ENCODE measurements at places on chromosomes 1 and 21.

DNA sequence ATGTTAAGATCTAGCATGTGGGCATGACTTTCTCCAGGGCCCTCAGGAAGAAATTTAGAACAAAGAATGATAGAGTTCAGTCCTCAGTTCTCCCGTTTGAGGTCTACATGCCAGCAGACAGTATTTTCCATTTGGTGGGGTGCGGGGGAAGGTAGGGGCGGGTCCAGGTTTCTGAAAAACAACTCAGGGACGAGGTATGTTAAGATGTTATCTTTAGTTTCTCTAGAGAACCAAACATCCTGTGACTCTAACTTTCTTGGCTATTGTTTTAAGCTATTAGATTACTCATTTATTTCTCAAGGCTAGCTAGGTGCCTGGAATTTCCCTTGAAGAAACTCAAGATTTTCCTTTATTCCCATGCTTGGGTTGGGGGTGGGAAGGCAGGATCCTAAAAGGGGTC lies 42.3 kb upstream of the SYT14 start:
- no peak for DNase-seq

- DNase-seq: no peak
Observed at GRCh38 chr1:211198880-211199279, 60.3 kb upstream of the RCOR3 start.

DNA sequence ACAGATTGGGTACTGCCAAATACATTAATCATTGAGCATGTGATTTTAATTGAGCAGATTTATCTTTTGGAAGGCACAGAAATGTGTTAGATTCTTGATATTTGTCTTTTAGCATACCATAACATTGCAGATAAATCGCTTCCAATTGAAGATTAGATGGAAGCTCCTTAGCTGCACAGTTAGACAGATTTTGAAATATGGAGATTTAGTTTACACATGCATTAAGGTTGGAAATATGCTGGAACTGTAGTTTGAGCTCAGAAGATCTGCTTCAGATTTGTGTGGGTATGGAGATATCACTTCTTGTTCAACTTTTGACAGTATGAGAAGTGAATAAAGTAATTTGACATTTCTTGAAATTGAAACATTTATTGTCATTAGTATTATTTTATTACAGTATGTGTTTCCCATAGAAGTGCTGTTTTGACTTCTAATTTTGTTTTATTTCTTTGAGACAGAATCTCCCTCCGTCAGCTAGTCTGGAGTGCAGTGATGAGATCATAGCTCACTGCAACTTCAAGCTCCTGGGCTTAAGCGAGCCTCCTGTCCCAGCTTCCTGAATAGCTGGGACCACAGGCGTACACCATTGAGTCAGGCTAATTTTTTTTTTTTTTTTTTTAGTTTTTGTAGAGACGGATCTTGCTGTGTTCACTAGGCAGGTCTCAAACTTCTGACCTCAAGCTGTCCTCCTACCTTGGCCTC lies 29.1 kb downstream of the THRAP3 start:
- DNase-seq: no peak

DNA sequence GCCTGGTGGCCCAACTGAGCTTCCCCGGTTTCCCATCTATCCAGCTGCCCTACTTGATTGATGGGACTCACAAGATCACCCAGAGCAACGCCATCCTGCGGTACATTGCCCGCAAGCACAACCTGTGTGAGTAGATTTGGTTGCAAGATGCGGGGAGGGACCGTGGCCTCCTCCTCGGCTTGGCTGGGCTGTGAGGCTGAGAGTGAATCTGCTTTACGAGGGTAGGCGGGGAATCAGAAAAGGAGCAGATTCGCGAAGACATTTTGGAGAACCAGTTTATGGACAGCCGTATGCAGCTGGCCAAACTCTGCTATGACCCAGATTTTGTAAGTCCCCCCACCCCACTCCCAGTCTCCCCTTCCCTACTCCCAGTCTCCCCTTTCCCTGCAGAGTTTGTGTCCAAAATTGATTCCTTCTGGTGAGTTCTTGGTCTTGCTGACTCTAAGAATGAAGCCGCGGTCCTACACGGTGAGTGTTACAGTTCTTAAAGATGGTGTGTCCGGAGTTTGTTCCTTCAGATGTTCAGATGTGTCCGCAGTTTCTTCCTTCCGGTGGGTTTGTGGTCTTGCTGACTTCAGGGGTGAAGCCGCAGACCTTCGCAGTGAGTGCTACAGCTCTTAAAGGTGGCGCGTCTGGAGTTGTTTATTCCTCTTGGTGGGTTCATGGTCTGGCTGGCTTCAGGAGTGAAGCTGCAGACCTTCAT lies 1.5 kb downstream of the GSTM2 start:
- no peak for DNase-seq

- no peak for DNase-seq
Observed at GRCh38 chr1:55445416-55445815, 230.3 kb upstream of the USP24 start.

DNA sequence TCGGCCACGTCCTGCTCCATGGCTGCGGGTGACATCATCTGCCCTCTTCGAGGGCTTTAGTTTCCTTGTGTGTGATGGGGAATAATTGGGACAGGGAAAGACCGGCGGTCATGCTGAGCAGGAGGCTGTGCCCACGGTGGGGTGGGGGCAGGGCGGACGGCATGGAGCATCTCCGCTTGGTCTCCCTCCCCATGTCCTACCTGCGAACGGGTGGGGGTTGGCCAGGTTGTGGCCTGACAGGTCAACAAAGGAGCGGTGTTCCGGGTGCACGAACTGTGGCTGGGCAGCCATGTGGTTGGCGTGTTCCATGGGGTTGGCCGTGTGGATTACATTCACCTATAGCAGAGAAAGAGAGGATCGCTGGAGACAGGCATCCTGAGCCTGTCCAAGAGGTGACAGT lies 80.0 kb downstream of the PIK3CD start:
- peak; percentile 82 for DNase-seq

GRCh38 chr1:191913260-191913977 lies 244.8 kb upstream of the RGS18 start:
- no peak for DNase-seq

- peak; percentile 59 for DNase-seq
Observed at GRCh38 chr1:35574655-35575415, 1.7 kb downstream of the TFAP2E start.

GRCh38 chr1:167092653-167093052 lies 1.2 kb upstream of the STYXL2 start:
- DNase-seq: no peak

- no peak for DNase-seq
Observed at GRCh38 chr1:182235952-182236650, 155.5 kb downstream of the GLUL start.

DNA sequence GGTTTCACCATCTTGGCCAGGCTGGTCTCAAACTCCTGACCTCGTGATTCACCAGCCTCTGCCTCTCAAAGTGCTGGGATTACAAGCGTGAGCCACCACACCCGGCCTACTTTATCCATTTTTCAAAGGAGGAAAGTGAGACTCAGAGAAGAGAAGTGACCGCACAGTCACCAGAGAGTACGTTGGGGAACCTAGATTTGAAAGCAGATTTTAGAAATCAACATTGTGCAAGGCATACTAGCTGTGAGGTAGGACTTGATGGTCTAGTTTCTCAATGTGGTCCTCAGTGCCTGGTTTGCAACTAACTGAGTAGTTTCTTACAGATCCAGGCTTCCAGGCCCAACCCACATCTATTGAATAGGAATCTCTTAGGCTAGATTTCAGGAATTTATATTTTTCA lies 1.7 kb upstream of the PRCC start:
- DNase-seq: no peak

GRCh38 chr1:103459346-103459745 lies 66.2 kb upstream of the RNPC3 start:
- no peak for DNase-seq

GRCh38 chr1:205016075-205016474 lies 26.9 kb upstream of the CNTN2 start:
- DNase-seq: no peak

DNA sequence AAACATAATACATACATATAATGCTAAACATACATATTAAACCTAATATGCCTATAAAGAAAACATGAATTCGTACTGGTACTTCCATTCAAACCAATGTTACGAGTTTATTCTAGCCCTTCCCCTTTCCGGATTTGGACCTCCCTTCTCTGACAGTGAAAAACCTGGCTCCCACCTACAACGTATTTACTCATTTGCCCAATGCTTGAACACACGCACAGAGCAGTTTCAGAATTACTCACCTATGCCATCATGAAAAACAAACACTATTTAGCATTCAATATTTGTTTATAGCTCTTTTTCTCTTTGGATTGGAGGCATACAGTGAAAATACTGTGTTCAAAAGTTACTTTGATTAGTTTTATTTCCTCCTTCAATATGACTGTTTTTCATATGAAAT lies 204.4 kb downstream of the LMX1A start:
- DNase-seq: no peak

DNA sequence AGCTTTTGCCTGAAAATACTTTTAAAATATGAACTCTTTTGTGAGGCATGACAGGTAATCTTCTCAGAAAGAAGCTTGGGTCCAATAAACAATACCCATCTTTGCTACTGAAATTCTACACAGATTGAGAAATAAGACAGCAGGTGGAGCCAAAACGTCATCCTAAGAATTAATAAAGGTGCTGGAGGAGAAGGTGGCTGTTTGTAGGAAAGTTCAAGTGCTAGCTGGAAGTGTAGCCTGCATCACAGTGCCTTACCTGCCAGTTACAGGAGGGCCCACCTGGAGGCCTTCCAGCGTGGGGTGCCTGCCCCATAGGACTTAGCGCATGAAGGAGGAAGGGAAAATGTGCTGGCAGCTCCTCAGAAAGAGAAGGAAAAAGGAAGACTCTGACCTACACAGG lies 93.7 kb downstream of the TTC3 start:
- DNase-seq: no peak

DNA sequence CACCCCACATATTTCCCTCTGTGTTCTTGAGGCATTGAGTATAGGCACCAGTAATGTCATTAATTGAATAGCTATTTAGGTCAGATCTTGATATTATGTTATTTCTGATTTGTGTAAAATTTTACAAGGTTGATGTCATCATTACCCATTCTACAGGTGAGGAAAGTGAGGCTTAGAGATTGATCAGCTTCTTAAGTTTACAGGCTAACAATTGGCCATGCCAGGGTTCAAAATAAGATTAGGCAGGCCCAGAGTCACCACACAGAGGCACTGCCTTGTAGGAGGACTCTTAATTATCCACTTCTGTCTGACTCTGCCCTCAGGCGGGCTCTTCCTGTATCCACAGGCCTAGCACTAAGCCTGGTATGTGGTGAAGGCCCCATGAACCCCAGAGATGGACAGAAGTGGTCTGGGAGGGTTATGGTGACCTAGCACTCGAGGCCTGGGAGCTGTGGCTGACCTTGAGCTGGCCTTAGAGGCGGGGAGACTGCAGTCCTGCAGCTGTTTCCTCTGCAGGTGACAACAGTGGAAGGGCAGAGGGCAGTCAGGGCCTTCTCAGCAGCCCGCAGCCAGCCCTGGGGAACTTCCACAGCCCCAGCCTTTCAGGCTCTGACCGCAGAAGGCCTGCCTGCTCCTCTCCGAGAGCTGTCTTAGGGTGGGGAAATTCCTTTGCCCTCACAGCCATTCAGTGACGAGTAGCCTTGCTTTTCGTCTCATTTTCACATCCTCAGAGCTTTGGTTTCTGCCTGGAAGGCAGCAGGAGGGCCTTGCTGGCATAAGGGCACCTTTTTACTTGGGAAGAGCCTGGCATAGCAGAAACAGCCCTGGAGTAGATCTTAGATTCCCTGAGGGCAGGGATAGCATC lies 12.2 kb downstream of the ZDHHC18 start:
- peak; percentile 85 for DNase-seq

- DNase-seq: no peak
Observed at GRCh38 chr1:110556471-110556807, 37.5 kb upstream of the KCNA10 start.

DNA sequence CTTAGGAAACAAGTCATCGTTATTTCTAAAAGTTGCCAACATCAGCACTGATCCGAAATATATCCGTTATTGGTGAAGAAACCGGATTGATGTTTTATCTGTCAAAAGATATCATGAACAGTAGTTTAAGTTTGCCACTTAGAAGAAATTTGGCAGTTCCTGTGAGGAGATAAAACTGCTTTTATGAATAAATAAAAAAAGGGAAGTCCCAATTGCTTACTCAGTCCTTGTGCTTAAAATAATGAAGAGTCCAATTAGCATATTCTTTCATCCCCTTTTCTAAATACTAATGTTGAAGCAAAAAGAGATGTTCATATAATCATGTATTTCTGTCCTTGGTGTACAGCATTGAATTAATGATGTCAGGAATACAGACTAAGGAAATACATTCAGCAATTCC lies 164.6 kb downstream of the NCAM2 start:
- DNase-seq: no peak

DNA sequence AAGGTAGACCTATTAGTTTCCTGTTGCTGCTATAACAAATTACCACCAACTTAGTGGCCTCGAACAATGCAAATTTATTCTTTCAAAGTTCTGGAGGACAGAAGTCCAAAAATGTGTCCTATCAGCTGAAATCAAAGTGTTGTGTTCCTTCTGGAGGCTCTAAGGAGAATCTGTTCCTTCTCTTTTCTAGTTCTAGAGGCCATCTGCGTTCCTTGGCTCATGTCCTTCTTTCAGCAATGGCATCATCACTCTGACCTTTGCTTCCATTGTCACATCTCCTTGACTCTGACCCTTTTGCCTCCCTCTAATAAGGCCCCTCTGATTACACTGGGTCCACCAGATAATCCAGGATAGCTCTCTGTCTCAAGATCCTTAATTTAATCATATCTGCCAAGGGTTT lies 1.2 kb upstream of the MR1 start:
- no peak for DNase-seq

- no peak for DNase-seq
Observed at GRCh38 chr1:165897326-165898303, 70.2 kb downstream of the UCK2 start.

DNA sequence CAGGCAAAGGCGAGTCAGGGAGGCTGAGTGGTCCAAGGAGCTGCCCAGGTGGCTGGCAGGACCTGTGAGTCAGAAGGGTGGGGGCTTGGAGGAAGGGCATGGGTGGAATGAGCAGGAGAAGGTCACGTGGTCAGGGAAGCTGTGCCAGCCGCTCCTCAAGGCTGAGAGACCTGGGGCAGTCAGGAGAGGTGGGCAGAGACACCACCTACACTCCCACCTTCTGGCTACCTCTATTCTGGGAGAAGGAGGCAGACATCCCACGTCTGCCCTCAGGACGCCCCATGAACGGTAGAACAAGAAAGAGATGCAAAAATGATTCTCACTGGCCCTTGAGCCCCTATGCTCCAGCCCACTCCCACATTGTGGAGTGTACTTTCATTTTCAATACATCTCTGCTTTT lies 151.8 kb upstream of the RAB4A start:
- DNase-seq: no peak
